NCI-H446 (cell line): ENCODE measurements at places on chromosomes 12 and 14.

- no peak for DNase-seq
These were observed 8.1 kb upstream of the LHX5 start for GRCh38 chr12:113479590-113480335.

DNA sequence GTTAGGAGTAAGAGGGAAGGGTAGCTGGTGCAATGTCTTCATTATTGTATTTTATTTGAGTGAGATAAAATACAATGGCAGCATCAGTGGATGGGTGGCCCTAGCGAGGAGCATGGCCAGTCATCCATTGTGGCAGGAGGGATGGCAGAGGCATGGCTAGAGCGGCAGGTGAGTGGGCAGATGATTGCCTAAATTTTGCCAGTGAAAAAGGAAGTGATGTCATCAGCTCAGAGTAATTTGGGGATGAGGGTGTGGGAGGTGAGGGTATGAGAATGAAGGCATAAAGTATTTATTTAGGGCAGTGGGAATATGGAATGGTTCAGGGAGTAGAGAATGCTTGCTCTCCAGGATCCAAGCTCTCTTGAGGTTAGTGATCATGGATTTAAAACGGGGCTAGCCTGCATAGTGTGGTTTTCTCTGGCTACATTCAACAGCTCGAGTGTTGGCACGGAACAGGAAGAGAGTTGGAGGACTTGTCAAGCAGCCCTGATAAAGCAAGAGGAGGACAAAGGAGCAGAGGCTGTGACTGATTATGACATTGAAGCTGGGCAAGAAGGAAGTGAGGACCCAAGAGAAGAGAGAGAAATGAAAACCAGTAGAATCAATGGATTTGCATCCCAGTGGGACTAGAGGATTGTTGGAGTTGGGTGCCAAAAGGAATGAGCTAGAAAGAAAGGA is 18.7 kb upstream of the SERPINA6 start:
- no peak for DNase-seq

GRCh38 chr12:116338064-116338846 is 60.8 kb upstream of the MED13L start:
- DNase-seq = no peak

DNA sequence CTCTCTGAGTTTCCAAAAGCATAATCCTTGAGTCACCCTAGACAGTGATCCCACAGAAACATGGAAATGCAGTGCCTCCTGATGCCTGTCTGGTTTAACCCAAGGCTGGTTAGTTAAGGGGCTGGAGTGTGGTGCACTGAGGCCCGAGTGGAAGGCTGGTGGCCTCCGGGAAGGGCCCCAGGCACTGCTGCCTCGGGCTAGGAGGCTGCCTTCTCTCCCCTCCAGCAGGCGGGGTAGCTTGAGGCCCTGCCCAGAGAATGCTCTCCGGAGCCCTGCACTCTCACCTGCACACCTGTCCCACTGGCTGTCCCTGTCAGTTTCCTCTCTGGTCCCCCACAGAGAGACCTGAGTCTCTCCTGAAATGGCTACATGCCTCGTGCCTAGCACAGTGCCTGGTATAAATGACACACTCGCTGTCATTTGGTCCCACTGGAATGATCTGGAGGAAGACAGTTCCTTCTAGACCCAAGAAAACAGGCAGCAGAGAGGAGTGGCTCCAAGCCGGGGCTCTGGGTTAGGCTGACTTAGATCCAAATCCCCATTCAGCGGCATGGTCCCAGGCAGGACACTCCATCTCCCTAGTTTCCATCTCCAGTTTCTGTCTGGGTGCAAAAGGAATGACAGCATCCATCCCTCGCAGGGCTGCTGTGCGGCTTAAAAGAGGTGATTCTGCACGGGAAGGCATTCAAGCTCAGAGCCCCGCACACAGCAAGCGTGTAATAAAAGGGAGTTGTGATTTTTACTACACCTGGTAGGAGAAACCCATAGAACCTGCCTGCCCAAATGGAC is 54.0 kb downstream of the RBM19 start:
- DNase-seq = no peak

DNA sequence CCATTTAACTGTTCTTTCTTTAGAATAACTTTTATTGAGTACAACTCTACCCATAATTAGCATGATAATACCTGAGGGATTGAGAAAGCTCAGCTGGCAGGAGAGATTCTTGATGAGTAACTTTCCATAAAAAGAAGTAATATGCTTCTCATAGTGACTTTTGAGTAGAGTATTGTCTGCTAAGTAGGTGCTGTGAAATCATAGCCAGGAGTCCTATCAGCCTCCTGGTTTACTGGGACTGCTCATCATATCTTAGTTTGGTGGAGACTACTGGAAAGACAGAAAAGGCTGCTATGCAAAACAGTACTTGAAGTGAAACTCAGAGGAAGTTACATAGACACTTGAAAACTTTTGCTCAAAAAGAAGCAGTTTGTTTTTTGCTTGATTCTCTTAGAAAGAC is 113.3 kb upstream of the ATP2B1 start:
- no peak for DNase-seq

- no peak for DNase-seq
These were observed 25.6 kb downstream of the ZFP36L1 start for GRCh38 chr14:68767248-68767645.

GRCh38 chr14:69685218-69685616 is 73.8 kb downstream of the SUSD6 start:
- DNase-seq = no peak

DNA sequence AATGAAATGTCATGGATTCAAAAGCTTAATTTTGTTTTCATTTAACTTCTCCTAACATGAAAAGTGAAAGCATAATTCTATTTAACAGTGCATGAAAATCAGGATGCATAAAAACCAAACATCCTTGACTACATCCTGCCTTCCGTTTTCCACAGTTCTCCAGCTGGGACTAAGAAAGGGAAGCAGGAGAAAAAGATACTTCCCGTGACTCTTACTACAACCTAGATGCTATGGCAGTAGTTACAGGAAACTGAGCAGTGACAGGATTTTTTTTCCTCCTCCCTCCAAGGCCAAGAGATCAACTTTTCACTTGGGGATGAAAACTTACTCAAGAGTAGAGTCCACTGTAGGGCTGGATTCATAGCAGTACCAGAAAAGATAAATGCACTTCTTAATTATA is 2.6 kb downstream of the EXOC5 start:
- DNase-seq = no peak

GRCh38 chr12:58372298-58372697 is 430.9 kb downstream of the ATP23 start:
- no peak for DNase-seq

GRCh38 chr12:33560653-33561208 is 121.1 kb upstream of the SYT10 start:
- DNase-seq = no peak

GRCh38 chr12:103997286-103997900 is 31.7 kb downstream of the TDG start:
- DNase-seq = no peak
